ENCODE measurements at places on chromosomes 6 and 20.

DNA sequence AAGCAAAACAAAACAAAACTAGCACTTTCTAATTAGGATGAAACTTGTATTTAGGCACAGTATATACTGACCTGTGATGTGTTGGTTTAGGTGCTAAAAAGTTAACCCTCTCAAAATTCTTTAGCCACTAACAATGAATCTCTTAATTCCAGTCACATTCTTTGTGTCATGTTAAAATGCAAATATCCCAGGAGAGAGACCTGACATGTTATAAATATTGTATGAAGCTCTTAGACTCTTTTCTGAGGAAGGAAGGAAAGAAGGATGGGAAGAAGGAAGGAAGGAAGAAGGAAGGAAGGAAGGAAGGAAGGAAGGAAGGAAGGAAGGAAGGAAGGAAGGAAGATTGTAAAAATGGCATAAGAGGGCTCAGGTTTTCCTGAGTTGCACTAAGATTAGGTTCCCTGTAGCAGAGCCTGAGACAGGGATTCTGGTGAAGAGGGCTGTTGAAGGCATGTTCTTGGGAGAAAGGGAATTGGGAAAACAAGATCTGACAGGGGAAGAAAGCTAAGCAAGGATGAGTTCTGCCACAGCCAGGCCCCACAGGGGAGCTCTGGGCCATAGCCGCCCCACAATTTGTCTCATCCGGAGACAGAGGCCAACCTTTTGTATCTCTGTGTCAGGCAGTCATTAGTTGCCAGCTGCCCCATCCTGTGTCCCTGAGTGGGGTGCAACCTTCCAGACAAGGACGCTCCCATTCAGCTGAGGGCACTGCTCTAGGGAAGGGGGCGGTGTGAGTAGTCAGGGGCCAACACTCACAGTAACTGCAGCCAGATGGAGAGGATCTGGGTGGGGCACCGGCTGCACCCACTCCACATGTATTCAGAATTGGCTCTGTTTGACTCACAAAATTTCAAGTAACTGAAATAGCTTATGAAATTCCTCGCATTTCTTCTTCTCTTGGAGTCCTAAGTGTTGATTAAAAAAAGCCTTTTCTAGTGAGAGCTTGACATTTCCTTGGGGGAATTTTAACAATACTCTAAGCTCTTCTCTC, 189.3 kb upstream of the ARG1 start:
- no peak for DNase-seq

DNA sequence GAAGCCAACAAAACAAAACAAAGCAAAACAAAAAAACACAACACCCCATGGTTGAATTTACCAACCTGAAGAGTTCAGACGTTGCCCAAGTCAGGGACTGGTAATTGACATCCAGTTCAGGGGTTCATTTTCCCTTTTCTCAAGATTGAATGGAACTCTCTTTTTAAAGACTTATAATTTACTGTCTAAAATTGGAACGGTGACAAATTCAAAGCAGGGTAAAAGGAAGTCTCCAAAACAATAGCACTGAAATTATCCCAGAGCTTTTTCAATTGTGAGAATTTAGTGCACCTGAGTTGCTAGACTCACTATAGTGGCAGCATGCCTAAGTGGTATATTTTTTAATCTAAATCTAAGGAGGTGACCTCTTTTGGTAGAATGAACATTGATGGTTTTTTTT, 90.9 kb upstream of the PREP start:
- no peak for DNase-seq

DNA sequence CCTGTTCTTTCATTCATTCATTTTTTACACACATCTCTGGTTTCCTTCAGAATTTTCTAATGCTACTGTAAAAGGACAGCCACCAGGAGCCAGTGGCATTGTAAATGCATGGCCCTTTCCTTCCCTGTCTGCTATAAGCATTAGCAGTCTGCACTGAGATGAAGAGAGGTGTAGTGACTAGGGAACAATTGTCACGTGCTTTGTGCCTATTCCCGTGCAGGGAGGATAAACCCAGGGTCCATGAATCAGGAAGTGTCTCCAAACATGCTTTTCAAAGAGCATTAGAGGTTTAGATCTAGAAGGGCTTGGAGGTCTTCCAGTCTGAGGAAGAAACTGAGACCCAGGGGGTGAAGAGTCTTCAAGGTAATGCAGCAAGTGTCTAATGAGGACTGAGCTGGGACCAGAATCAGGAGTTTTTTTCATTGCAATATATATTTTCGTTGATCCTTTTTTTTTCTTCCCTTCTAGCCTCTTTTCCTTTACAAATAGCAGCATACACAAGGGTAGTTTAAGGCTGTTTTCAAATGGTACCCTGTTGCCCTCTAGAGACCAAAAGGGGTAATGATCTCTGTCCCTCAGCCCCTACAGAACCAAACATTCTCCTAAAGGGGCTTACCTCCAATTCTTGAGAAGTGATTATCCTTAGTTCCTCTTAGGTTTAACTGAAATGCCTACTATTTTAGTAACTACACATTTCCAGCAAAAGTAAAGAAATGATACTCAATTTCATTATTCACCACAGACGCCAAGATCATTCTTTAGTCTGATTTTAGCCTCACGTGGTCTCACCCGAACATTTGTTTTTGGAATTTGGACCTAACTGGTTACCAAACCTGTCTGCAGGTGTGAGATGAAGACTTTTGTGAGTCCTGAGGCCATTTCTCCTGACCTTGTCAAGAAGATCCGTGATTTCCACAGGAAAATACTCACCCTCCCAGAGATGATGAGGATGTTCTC, 6.6 kb downstream of the TRIM15 start:
- no peak for DNase-seq

DNA sequence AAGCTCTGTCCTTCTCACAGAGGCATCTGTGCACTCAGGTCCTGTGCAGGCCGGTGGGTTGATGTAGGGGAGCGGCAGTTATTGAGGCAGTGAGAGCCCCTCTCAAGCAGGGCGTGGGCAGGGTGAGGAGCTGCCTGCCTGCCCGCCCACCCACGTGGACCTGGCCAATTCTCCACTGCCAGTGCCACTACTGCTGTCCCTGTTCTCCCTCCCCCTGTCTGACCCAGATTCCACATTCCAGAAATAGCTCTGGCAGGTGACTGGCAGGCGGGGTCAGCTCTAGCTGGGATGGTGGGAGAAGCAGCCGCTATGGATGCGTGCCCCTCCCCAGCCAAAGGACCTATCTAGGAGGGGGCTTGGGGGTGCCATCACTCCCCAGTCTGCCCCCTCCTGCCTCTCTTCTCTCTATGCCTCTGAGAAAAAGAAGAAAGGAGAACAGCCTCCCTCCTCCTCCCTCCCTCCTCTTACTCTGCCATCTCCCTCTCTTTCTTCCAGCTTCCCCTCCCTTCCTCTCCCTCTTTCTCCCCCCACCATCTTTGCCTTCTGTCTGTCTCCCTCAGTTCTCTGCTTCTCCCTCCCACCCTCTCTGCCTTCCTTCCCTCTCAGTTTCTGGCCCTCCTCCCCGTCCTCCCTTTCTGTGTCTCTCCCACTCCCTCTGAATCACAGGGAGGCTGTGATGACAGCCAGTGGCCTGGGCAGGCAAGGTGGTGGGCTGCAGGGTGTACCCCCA, 86.5 kb upstream of the MYL9 start:
- no peak for DNase-seq

GRCh38 chr6:110581679-110582078, 105.3 kb upstream of the SLC22A16 start:
- no peak for DNase-seq

DNA sequence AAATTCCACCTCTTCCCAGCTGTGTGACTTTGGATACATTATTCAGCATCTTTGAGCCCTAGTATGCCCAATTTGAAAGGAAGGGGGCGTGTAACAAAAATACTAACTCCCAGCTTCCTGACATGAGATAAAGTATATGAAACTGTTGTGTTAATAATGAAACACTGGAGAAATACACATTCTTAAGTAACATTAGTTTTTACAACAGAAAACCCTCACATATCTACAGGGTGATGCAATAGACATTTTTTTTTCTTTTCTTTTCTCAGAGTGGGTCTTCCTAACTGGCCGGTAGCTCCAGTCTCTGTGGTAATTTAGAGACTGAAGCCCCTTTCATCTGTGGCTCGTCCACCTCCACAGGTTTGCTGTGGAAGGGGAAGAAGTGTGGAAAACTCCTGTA, 79.5 kb downstream of the CD83 start:
- DNase-seq, result no peak

GRCh38 chr6:684831-685636, 7.9 kb downstream of the EXOC2 start:
- DNase-seq, result no peak

- peak; percentile 62 for DNase-seq
Measured at GRCh38 chr6:37679539-37680476, 17.9 kb downstream of the MDGA1 start.

DNA sequence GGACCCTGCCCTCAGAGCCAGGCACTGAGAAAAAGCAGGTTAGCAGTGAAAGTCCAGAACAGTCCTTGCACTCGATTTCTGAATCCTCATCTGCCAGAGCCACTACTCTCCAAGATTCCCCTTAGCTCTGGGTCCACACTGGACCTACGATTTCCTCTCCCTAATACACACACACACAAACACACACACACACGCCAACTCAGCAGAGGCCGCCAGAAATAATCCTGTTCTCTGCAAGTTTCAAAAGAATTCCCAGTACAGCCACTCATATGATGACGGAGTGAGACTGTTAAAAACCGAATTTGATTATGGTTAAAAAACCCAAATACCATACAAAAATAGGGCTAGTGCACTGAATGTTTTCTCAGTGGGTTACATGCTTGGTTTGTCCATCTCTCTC, 90.8 kb downstream of the GMPR start:
- no peak for DNase-seq

- DNase-seq, result no peak
Measured at GRCh38 chr6:79305020-79305419, 70.5 kb upstream of the HMGN3 start.

- DNase-seq, result peak; percentile 27
Measured at GRCh38 chr6:137846772-137847313, 20.2 kb upstream of the TNFAIP3 start.

DNA sequence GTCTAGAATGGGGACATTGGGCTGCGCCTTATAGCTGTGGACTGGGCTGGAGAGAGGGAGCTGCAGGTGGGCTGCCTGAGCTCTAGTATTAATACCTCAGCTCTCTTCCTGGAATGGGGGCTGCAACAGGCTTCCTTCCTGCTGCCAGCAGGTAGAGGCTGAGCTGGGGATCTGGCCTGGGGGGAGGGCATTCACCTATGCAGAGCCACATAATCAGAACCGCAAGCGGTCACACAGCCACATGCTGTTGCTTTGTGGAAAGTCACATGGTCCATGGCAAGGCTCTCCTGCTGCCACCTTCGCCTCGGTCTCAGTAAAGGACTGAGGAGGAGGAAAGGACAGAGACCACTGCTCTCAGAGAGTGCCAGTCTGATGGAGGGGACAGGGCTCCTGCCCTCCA, 35.7 kb downstream of the ITPR3 start:
- no peak for DNase-seq

GRCh38 chr6:52840763-52841585, at the start of gene GSTA5:
Gene GSTA5, minus strand, starts transcription at chr6:52840813.
- no peak for DNase-seq

DNA sequence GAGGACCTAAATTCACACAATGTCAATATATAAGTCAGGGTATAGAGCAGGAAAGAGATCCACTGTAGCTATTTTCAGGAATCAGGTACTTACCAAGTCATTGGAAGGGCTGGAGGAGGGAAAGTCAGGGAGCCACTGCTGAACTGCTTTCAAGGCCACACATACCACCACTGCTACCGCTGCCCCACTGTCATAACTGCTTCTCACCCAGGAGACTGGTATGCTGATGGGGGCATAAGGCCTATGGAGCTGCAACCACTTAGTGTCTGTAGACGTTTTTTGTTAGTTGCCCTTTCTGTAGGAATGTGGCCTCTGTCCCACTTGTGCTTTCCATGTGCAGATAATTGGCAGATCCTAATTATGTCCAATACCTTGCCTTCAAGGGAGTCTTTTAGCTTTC, 5.4 kb downstream of the SMAP1 start:
- DNase-seq, result no peak

GRCh38 chr6:40788661-40789655, 201.8 kb upstream of the LRFN2 start:
- no peak for DNase-seq

- DNase-seq, result no peak
Measured at GRCh38 chr6:164947164-164947563, 362.2 kb downstream of the C6orf118 start.

DNA sequence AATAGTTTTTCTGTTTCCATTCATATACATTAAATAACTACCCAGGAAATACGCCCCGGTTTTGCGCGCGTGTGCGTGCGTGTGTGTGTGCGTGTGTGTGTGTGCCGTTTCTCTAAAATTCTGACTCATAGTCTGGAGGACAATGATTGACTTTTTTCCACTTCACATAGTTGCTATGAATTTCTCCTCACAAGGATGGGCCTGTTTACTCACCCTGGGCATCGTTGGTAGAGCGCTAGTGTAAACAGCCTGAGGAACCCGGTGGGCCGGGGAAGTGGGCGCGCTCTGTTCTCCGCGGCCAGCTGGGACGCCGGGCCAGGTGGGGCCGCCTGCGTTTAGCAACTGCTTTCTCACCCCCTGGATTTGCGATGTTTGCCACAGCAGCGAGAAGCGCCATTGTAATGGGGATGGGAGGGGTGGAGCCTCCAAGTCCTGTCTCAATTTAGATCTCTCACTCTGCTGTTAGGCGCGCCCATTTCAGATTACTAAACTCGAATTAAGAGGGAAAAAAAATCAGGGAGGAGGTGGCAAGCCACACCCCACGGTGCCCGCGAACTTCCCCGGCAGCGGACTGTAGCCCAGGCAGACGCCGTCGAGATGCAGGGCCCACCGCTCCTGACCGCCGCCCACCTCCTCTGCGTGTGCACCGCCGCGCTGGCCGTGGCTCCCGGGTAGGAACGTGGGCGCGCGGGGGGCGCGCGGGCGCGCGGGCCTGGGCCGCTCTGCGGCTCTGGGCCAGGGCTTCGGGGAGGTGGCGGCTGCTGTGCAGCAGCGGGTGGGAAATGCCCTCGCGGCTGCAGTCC, at the start of gene CD109:
Gene CD109, plus strand, starts transcription at position 585 of the 803 bp plus-strand sequence. Its CDS starts 13 bp downstream, at position 598.
- DNase-seq, result peak; percentile 19

- no peak for DNase-seq
Measured at GRCh38 chr20:23074052-23074451, 12.1 kb downstream of the CD93 start.

DNA sequence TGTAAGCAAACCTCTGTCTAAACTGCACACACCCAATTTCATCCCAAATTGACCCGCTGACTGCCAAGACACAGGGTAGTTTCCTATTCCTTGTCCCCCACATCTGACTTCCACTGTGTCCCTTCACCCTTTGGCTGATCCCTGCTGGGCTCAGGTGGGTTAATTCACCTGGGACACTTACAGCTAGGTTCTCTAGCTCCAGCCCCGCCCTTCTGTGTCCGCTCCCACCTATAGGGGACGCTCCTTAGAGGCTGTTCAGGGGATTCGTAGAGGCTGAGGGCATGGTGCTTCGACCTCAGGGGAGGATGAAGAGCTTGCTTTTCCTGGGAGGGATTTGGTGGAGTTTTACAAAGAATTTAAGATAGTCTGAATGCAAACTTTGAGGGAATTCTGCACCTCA, 4.0 kb upstream of the CD93 start:
- no peak for DNase-seq

Measured in activated B cell treated with CpG ODN at 0.5 μM for 24 hours (primary cell).